ENCODE measurements at places on chromosomes 1 and 21. TPM values are rescaled to one million over a fixed set of nuclear protein-coding genes. Genes with fewer than 3 reads are reported as not detected.
A peak's percentile ranks its signal among the peaks of the same experiment; 100 is the strongest.

DNA sequence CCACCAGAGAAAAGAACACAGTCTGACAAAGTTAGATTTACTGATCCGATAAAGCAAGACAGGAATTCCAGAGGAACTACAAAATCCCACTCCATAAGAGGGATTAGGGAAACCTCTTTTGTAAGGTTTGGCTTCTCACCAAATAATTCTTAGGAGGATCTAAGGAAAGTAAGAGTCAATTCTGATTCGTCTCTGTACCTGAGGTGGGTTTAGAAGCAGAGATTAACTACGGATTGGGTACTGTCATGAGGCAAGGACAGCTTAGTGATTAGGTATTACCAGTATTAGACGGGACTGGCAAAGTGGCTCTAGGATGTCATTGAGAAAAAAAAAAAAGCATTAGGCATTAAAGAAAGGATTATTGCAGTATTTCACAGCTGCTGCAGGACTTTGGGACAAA, 371.7 kb upstream of the BRINP3 start:
- DNase-seq, result no peak

GRCh38 chr1:169186106-169186505, 79.6 kb downstream of the ATP1B1 start:
- DNase-seq, result no peak

- peak; percentile 21 for DNase-seq
Observed at GRCh38 chr1:151511636-151512215, 539 bp downstream of the CGN start.

- DNase-seq, result no peak
Observed at GRCh38 chr1:237249120-237249519, 207.1 kb downstream of the RYR2 start.

DNA sequence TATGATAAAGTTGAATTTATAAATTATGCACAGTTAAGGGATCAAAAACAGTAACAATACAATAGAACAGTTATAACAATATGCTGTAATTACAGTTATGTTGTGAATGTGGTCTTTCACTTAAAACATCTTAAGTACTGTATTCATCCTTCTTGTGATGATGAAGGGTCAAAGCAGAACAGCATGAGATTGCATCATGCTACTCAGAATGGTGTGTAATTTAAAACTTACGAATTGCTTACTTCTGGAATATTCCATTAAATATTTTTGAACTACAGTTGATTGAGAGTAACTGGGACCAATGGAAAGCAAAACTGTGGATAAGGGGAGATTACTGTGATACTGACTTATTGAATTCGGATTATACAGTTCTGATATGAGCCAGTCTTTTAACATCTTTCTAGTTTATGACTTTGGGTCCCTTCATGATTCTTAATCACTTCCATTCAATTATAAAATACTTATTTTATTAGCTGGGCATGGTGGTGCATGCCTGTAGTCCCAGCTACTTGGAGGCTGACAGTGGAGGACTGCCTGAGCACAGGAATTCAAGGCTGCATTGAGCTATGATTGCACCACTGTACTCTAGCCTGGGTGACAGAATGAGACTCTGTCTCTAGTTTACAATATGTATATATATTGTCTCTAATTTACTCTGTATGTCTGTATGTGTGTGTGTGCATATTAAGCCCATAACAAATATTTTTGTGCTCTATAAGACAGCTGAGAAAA, 43.2 kb downstream of the ATP1B1 start:
- no peak for DNase-seq

DNA sequence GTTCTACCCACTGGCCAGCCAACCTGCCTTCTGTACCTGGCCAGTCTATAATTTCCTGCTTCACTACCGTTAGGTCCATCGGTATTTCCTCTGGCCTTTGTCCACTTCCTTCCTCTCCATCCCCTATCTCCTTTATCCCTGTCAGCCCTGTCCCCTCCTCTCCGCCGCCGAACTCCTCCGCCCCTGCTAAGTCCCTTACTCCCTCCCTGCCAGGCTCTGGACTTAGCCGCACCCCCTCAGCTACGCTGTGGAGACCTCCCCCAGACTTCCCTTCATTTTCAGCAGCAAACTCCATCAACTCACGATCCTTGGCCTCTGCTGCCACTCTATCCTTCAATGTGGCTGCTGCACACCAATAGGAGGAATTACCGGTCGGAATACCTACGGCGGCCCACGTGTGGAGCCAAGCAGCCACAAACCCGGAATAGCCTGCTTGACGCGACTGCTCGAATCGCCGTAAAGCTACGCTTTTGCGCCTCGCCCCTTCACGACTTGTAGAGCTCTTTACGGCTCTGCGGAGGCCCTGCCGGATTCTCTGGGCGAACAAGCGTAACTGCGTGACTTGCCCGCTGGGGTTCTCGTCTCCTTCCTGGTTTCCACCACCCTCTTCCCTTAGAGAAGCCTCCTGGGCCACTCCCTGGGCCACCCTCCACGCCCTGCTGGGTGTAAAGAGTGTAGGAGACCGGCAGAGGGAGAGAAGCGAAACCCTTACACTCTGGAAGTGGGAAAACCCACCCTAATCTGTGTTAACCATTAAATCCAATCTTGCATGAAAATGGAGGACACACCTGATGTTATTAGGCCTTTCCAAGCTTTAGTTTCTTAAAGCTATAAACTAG, at the start of gene ZNHIT6:
Gene ZNHIT6, minus strand, starts transcription at position 444 of the 839 bp plus-strand sequence. Its CDS starts 149 bp downstream, at position 295.
- DNase-seq, result peak; percentile 92

DNA sequence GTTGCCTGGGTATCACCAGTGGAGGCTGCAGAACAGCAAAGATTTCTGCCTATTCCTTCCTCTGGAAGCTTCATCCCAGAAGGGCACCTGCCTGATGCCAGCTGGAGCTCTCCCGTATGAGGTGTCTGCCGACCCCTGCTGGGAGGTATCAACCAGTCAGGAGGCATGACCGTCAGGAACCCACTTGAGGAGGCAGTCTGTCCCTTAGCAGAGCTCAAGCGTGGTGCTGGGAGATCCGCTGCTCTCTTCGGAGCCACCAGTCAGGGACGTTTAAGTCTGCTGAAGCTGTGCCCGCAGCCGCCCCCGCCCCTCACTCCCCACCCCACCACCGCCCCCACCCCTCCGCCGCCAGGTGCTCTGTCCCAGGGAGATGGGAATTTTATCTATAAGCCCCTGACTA, 23.1 kb upstream of the HFM1 start:
- DNase-seq, result no peak

DNA sequence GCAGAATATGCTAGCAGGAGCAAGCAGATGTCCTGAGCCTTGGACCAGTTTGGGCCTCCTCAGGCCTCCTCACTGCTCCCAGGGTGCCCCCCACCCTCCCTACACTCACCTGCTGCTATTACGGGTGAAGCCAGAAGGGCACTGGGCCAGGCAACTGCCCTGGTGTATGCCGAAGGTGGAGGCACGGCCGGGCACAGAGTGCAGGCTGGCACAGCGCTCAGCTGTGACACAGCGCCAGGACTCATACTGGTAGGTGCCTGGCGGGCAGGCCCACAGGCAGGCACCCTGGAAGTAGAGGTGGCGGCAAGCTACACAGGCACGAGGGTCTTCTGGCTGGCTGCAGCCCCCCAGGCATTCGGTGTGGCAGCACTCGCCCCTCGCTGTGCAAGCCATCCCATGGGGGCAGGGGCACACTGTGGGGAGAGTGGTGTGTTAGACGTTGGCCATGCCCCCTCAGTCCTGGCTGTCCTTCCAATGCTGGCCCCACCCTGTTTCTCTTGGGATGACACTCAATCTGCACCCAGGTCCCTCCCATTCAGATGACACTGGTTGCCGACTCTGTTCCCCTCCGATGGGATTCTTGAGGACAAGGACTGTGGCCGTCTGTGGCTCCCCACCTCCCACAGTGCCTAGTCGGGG, 7.0 kb downstream of the INSRR start:
- DNase-seq, result no peak

DNA sequence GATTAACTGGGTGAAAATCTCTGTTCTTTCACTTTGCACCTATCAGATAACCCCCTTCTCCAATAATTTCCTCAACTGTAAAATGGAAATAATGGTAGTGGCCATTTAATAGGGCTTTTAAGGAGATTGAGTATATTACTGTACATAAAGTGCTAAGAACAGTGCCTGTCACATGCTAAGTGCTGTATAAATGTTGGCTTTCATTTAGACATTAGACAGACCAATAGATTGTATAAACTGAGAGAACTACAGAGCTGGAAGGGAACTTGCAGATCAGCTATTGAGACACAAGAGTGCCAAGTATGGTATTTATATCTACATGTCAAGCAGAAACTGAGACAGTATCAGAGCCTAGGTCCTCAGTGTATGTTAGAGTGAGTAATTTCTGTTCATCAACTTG, 934.7 kb downstream of the PLA2G4A start:
- DNase-seq, result no peak

- no peak for DNase-seq
Observed at GRCh38 chr1:231021540-231022031, 18.5 kb downstream of the FAM89A start.

DNA sequence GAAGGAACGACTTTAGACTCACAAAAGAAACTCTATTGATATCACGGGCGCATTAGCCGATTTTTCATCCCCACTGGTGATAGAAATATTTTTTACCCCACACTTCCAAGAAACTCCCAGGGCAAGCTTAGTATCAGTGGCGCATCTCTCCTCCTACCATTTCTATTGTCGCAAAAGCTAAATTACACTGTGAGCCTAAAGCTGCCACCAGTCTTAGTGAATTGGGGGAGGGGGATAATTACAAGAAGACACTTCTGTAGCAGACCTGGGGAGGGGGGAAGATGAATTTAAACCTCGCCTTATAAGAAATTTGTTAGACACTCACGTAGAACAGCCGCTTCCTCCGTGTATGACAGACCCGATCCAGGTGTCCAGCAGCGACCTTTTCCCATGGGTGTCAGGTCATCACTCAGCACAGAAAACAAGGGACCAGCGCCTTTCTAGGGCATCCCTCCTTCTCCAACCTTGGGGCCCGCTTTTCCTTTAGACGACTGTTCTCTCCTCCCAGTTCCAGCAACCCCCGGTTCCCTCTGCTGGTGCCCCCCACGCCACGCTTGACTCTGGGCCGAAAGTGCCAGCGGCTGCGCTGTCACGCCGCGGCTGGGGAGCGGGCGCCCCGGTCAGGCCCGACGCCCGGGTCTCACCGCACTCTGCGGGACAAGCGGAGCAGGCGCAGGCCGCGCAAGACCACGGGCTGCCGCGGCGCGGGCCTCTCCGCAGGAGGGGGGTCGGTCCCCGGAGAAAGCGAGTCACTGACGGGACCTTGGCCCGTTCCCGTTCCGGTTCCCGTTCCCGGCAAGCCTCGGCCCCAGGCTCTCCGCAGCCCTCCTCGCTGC, 821 bp downstream of the PHC2 start:
- no peak for DNase-seq

DNA sequence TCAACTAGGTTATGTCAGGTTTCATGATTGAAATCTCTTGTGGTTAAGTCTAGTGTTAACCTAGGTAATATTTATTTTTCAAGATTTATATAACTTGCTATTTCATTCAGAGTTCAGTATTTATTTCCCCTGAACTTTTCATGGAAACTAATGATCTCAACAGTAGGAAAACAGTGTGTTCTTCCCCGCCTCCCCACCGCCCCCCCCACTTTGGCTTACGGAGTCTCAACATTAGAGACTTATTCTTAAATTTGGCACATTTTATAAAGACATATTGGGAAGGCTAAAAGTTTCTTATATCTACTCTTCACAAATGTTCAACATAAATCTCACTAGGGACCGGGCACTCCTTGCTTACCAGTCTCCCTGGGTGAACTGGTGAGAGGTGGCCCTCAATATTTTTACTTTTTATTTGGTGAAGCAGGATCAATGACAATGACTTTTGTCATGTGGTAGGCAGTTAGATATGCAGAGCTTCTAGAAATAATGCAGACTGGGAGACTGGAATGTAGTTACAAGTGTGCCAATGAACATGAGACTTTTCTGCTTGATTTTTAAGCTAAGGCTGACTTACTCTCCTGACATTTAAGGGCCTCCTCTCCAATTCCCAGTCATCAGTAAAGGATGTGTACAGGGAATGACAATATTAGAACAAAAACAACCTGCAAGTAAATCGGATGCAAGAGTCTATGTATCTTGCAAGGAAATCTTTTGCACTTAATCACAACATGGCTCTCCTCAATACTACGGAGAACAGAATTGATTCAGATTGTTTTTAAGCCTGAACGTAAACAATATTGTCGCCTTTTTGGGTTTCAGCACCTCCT, 1.7 kb upstream of the MAN1A2 start:
- DNase-seq, result no peak

GRCh38 chr1:208222376-208223126, 21.6 kb downstream of the PLXNA2 start:
- no peak for DNase-seq

- DNase-seq, result no peak
Observed at GRCh38 chr1:57683037-57683942, 259.4 kb upstream of the DAB1 start.

- no peak for DNase-seq
Observed at GRCh38 chr1:225694151-225694603, 41.3 kb upstream of the ENAH start.

GRCh38 chr1:67752306-67752705, 67.3 kb downstream of the GADD45A start:
- no peak for DNase-seq

DNA sequence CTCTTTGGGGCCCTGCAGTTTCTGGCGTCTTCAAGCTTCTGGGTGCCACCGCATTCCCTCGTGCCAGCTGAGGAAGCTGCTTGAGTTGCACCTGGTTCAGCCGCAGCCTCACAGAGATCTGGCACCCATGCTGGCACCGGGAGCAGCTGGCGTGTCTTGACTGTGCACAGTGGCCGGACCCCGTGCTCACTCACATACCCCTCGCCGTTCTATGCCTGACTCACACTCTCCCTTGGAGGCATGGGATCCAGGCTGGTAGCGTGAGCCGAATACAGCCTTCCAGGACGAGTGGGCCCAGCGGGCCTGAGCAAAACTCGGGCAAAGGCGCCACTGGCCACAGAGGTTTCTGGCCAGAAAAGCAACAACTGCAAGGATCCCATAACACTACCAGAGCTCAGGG, 8.6 kb upstream of the MTR start:
- DNase-seq, result no peak

- DNase-seq, result no peak
Observed at GRCh38 chr1:66984491-66984890, 59.7 kb downstream of the MIER1 start.

DNA sequence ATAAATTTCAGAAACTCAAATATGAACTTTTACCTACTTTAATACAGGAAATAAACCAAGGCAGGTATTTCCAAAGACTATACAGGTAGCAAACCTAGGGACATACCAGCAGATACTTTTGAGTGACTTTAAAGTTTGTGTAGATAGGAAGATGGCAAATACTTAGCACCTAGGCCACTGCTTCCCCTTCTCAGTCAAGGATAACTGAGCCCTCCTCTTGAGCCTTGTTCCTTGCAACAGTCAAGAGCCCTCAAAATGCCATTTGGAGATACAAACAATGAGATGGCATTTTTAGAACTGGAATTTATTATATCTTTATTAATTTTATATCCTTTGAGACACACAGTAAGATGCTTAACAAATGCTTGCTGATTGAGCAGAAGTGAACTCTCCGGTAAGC, 65.9 kb downstream of the LPGAT1 start:
- no peak for DNase-seq

- DNase-seq, result no peak
Observed at GRCh38 chr1:179831225-179831624, 46.4 kb downstream of the TOR1AIP2 start.

Gene IPO13
- 11.6 TPM for total RNA-seq

Gene NKAIN1
- 1.0 TPM for total RNA-seq

Gene PBX1
- 78.0 TPM for total RNA-seq

Gene TMEM79
- 11.3 TPM for total RNA-seq

Gene KCND3
- 0.09 TPM for total RNA-seq

Gene LAMB3
- 19.7 TPM for total RNA-seq

Measured in NCI-H460 (cell line).